ENCODE measurements at places on chromosomes 12 and 14. TPM values are rescaled to one million over a fixed set of nuclear protein-coding genes. Genes with fewer than 3 reads are reported as not detected.

Gene KICS2
- total RNA-seq = 5.6 TPM

Gene ALDH2
- 62.8 TPM for total RNA-seq

Gene SELPLG
- total RNA-seq = 0.51 TPM

Gene TDP1
- total RNA-seq = 54.3 TPM

Gene PRIM1
- total RNA-seq = 47.3 TPM

Gene KRT78
- not detected for total RNA-seq

Gene SYCP3
- not detected for total RNA-seq

Gene TMEM119
- total RNA-seq = 0.72 TPM

Gene GPR84
- not detected for total RNA-seq

Gene COX8C
- not detected for total RNA-seq

Gene OR6C2
- not detected for total RNA-seq

Gene KRT72
- total RNA-seq = not detected

Gene CPNE8
- 8.8 TPM for total RNA-seq

Gene BCL11B
- total RNA-seq = 0.28 TPM

Measured in neural crest cell (in vitro differentiated cells).